ENCODE measurements at places on chromosomes 2 and 18.

DNA sequence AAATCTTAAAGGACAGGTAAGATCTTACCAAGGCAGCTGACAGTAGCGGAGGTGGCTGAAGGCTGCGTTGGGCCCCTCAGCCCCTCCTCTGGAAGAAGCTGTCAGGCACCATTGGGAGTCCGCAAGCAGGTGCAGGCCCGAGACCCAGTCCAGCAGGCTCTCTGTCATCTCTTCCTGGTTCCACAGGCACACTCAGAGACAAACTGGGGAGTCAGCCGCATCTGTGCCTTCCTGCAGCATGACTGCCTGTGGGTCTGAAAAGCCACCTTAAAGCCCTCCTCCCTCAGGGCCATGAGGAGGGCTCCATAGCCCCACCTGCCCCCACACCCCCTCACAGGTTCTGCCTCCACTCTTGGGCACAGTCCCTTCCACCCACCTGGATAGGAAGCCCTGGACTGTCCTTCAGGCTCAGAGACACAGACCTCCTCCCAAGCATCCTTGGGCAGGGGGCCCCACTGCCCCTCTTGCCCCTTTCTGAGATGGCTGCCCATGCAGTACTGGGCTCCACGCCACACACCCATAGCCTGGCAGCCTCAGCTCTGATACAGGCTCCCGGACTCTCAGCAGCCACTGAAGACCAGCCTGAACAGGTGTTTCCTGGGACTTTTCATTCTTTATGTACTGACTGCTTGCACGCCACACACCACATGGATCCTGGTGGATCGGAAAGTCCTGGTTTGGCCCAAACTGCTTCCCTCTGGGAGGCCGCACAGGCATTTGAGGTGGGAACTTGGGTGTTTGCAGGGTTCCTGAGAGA is 239.8 kb downstream of the SEPTIN10 start:
- no peak for DNase-seq

- no peak for DNase-seq
Measured at GRCh38 chr2:216643986-216644659, 10.9 kb downstream of the IGFBP2 start.

GRCh38 chr2:59589881-59590280 is 963.6 kb downstream of the BCL11A start:
- DNase-seq, result no peak

DNA sequence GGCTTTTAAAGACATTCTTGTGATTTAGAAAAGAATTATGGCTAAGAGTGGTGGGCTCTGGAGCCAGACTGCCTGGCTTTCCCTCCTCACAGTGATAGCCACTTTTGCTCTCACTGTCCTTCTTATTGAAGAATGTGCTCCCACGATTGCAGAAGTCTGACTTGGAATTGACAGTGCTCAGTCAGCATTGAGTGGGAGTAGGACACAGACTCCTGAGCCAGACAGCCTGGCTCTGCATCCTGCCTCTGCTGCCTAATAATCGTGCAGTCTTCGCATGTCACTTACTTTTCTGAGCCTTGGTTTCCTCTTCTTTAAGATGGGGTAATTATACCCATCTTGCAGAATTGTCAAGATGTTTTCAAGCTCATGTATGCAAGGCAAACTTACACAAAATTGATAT is 23.3 kb downstream of the SPATS2L start:
- no peak for DNase-seq

DNA sequence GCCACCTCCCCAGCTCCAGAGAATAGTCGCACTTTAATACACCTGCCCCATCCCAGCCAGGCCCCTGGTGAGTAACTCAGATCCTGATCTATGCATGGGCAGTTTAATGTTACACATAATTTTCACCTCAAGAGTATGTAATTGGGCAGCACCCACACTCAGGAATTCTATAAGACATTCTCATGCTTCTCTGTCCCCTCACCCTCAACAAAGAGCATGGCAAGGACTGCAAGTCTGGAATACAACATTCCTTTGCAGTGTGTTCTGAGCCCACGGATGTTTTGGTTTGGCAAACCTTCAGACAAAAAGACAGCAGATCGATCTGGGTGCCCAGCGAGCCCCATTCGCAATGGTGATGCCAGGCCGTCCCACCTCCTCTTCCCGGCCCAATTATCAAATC is 4.9 kb upstream of the SLC14A1 start:
- DNase-seq, result no peak

- DNase-seq, result peak; percentile 55
Measured at GRCh38 chr2:33598561-33599174, 431 bp downstream of the FAM98A start.

DNA sequence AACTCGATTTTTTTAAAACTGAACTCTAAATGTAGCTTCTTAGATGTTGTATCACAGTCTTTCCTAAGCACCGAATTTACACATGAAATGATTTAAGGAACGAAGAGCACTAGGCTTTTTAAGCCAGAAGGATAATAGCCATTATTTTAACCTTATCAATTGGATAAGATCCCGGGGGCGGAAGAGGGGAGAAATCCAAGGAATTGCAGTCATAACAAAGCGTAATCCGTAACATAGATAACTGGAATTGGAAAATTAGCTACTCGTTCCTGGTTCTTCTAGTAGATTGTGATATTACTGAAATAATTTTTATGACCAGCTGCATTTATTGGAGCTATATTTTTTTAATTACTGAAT is 988 bp upstream of the KANSL1L start:
- DNase-seq, result no peak

DNA sequence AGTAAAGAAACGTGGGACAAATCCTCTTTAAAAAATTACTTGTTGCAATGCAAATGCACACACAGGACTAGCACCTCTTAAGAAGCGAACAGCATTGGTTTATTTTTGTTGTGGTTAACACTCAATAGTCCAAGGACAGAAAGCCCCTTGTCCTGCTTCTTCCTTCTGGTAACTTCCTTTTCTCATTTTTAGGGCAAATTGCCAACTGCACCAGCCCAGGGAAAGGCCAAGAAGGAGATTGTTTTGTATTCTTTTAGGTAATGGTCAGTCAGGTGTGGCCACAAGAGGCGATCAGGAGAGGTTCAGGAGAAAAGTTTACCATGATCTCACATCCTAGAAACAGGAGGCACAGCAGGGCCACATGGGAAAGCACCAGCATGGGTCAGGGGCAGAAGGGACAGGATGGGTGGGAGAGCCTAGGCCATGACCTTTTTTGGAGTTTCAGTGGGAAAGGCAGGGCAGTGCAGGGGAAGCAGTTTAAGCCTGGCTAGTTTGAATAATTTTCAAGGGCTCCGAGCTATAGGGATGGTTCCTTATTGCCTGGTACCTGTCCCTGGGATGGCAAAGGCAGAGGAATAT is 73.0 kb downstream of the CHRNA1 start:
- no peak for DNase-seq

DNA sequence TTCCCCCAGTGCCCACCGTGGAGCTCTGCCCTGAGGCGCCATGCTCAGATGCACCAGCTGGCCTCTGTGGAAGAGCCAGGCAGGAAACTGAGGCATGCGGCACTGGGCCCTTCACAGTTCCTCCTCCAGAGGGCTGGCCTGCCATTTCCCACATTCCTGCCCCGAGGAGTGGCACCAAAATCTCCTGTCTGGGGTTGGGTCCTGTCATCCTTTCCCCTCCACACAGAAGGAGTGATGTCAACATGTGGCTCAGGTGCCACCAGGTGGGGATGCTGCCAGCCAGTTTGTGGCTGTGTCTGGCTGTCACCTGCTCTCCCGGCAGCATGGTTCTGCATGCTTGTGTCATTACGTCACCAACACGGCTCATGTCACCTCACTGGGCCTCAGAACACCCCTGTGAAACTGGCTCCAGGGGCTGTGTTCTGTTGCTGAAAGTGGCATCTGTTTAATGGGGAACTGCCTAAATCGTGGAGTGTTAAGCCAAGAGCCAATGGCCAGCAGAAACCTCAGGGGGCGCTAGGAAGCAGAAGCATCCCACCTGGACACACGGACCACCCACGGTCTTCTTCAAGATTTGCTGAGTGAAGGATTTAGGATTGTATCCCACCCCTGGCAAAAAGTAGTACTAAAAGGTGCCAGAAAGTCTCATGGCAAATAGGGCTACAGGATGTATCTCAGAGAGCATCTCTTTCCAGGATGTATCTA is 51.3 kb downstream of the ZAP70 start:
- no peak for DNase-seq

DNA sequence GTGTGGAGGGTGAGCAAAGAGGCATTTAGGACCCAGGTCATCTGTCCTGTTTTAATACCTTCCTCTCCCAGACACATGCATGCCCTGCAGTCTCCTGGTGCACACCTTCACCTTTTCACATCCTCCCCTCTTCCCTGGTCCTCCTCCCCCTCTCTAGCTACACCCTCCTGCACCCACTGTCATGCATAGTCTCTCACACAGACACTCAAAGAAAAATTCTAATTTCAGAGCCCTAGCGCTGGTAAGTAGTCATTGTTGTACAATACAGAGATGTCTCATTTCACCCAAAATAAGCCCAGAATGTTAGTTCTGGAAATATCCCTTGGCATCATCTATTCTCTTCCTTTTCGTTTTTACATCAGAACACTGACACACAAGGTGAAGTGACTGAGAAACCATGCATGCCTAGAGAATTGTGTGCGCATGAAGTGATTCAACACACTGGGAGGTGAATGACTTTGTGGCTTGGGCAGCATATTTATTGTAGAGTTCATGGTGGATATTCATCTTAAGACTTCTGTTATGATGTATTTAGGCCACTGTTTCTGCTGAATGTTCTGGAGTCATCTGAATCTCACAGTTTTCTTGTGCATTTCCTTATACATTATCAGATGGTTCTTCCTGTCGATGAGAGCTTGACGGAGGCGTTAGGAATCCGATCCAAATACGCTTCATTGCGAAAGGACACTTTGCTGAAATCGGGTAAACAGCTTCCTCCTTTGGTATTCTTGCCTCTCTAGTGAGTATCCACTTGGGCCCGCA is 69.9 kb downstream of the COA5 start:
- no peak for DNase-seq

DNA sequence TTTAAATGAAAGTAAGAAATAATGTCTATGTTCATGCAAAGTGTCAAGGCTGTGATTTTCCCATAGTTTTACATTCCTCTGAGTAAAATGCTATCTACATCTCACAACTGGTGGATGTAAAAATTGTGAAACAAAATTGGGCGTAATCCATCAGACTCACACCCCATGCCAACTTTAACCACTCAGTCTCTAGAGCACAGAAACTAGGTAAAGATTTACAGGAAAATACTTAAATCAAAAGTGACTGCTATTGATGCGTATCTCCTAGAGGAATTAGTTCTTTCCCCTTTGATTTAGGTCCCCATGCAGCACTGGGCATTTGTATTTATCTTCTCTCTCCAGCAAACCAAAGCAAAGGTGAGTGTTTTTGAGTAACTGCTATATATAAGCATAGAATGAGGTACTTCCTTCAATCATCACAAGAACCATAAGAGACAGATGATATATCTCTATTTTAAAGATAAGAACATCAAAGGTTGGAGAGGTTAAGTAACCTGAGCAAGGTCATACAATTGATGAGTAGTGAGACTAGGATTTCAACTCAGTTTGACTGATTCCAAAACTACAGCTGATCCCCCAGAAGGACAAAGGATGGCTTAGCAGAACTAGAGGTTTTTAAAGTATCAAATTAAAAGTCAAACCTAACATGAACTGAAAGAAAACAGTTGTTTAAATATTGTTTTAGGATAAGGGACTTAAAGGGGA is 594.0 kb upstream of the ACVR2A start:
- no peak for DNase-seq

DNA sequence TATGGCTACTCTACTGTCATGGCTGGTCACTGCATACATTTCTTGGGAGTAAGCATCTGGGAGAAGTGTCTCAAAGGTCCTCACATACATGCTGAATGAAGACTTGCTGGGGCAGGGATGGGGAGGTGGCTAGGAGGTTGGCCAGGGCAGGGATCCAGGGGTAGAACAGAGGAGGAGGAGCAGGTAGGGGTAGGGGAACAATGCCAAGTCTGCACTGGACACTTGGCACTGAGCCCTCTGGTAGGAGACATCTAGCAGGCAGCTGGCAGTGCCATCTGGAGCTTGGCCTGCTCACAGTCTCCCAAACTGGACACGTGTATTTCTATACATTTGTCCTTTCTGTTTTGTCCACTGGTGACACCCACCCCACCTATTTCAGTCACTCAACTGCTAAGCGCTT is 62.7 kb upstream of the REV1 start:
- DNase-seq, result no peak

- DNase-seq, result no peak
Measured at GRCh38 chr18:46040033-46040746, 31.9 kb downstream of the PSTPIP2 start.

DNA sequence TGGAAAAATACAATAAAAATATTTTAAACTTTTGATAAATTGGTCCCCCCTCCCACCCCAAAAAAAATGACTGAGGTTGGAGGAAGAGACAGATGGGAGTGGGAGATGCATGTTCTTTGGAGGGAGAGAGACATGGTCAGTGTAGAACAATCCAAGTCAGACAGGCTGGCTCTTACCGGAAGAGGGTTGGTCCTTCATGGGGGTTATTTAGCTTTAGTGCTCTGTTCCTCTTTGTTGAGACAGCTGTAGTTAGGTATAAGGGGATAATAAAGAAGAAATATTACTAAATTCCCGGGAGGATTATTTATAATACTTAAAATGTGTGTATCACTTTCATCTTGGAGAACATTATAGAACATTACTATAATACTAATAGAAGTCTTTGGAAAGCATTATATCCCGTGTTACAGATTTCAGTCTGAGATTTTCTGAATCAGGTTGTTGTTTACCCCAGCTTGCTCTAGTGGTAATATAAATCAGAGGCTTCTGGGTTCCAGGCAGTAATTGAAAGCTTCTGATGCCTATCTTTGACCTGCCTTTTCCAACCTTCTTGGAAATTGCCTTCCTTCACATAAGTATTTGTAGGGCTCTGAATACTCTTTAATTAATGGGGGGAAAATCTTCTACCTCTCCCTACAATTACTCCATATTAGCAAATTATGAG is 87.7 kb downstream of the SPTBN1 start:
- DNase-seq, result no peak

DNA sequence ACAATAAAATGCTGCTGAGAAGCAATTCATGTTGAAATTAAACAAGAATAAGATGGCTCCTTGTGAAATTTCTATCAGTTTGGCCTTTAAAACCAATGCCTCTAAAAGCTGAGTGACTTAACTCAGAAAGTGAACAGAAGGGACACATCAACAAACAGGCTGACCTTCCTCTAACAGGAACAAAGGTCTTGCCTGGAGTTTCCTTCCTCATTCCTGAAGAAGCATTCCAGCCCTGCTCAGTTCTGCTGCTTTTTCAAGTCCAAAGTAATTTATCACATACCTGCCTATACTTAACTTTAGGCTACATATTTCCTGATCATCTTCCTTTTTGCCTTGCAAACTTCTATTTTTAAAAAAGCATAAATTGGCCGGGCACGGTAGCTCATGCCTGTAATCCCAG is 14.1 kb downstream of the PTRHD1 start:
- no peak for DNase-seq

- no peak for DNase-seq
Measured at GRCh38 chr18:34972765-34973414, 68.3 kb upstream of the MAPRE2 start.

GRCh38 chr18:80159713-80160636 is 50.9 kb downstream of the ADNP2 start:
- peak; percentile 65 for DNase-seq

GRCh38 chr2:6913415-6914157 is 3.6 kb upstream of the RNF144A start:
- DNase-seq, result peak; percentile 56

GRCh38 chr2:54859997-54860701 is 136.7 kb downstream of the EML6 start:
- DNase-seq, result no peak

All from stimulated activated naive CD8-positive, alpha-beta T cell treated with anti-CD3 and anti-CD28 coated beads, Interleukin-15, amount 100 ng/mL, for 72 hours (primary cell).